NCI-H1048 (cell line): ENCODE measurements at places on chromosomes 12 and 14.

- no peak for DNase-seq
These were observed 49.6 kb downstream of the ST8SIA1 start for GRCh38 chr12:22284871-22285270.

- no peak for DNase-seq
These were observed 228.4 kb upstream of the CAND1 start for GRCh38 chr12:67040861-67041137.

- no peak for DNase-seq
These were observed 473.8 kb downstream of the RAD51B start for GRCh38 chr14:68293404-68293803.

GRCh38 chr12:16260206-16260605 lies 17.3 kb downstream of the SLC15A5 start:
- no peak for DNase-seq

DNA sequence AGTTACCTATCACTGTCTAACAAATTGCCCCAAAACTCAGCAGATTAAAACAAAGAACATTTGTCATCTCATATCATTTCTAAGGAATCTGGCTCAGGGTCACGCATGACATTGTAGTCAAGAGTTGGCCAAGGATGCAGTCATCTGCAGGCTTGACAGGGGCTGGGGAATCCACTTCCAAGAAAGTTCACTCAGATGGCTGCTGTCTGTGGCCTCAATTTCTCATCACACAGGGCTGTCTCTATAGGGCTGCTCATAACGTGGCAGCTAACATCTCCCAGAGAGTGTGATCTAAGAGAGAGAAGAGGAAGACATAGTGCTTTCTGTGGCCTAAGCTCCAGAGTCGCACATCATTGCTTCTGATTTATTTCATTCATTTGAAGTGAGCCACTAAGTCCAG lies 17.0 kb upstream of the IL22 start:
- no peak for DNase-seq

DNA sequence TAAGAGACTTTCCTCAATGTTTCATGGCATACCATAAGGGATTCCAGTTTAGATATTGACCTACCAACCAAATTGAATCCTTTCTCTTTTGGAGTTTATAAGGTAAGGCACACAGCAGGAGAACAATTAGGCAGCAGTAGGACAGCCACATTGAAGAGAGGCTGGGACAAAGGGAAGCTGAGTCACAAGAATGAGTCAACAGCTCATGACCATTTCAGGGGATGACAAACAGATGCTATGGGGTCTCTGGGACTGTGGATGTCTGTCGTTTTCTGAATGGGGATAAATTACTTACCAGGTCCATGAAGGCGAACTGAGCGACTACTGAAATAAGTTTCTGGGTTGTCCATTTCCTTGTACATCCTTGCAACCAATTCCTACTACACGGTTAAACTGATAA lies 48.6 kb upstream of the E2F7 start:
- no peak for DNase-seq

- DNase-seq = no peak
These were observed 6.1 kb downstream of the CHD8 start for GRCh38 chr14:21449899-21450216.
